ENCODE measurements at places on chromosomes 13 and 19.

DNA sequence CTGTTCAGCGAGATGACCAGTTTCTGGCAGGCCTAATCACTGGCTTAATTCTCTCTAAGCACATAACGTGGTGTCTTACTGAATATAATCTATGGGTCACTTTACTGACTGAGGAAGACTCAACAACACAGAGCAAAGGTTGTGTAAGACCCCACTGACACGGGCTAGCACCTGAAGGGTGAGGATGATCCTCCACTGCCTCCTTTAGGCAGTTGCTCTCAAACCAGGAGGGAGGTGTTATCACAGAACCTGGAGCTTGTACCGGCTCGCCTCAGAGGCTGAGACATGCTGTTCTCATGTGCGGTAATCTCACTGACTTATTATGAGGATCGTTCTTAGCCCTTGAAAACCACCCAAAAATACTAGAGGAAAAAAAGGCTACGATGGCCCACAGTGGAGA is 28.3 kb downstream of the RCBTB2 start:
- DNase-seq, result no peak

- no peak for DNase-seq
Measured at GRCh38 chr13:110186231-110186855, 120.6 kb downstream of the COL4A1 start.

GRCh38 chr19:46250076-46250735 is 20.7 kb downstream of the IGFL1 start:
- no peak for DNase-seq

DNA sequence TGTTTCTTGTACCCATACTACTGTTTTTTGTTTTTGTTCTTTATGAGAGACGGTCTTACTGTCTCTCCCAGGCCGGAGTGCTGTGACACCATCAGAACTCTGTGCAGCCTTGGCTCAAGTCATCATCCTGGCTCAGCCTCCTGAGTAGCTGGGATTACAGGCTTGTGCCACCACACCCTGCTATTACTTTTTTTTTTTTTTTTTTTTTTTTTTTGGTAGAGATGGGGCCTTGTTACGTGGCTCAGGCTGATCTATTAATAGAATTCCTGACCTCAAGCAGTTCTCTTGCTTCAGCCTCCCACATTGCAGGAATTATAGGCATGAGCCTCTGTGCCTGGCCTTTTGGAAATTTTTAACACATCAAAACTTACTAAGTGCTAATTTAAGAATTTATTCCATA is 2.9 kb upstream of the ZNF304 start:
- peak; percentile 10 for DNase-seq

DNA sequence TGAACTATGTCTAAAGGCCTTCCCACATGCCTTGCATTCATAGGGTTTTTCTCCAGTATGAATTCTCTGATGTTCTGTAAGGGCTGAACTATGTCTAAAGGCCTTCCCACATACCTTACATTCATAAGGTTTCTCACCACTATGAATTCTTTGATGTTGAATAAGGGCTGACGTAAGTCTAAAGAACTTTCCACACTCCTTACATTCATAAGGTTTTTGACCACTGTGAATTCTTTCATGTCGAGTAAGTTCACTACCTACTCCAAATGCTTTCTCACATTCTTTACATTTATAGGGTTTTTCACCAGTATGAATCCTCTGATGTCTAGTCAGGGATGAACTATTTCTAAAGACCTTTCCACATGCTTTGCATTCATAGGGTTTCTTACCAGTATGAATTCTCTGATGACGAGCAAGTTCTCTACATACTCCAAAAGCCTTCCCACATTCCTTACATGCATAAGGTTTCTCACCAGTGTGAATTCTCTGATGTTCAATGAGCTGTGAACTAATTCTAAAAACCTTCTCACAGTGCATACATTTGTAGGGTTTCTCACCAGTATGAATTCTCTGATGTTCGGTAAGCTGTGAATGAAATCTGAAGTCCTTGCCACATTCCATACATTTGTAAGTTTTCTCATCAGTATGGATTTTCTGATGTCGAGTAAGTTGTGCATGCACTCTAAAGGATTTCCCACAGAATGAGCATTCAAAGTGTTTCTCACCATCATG is 19.1 kb upstream of the ZNF260 start:
- DNase-seq, result no peak

- no peak for DNase-seq
Measured at GRCh38 chr13:54029720-54030119, 1001.1 kb downstream of the OLFM4 start.

- DNase-seq, result no peak
Measured at GRCh38 chr13:109725297-109725696, 61.1 kb downstream of the IRS2 start.

GRCh38 chr13:109819874-109820273 is 33.5 kb upstream of the IRS2 start:
- DNase-seq, result no peak

GRCh38 chr19:46670813-46671212 is 9.8 kb upstream of the DACT3 start:
- no peak for DNase-seq

DNA sequence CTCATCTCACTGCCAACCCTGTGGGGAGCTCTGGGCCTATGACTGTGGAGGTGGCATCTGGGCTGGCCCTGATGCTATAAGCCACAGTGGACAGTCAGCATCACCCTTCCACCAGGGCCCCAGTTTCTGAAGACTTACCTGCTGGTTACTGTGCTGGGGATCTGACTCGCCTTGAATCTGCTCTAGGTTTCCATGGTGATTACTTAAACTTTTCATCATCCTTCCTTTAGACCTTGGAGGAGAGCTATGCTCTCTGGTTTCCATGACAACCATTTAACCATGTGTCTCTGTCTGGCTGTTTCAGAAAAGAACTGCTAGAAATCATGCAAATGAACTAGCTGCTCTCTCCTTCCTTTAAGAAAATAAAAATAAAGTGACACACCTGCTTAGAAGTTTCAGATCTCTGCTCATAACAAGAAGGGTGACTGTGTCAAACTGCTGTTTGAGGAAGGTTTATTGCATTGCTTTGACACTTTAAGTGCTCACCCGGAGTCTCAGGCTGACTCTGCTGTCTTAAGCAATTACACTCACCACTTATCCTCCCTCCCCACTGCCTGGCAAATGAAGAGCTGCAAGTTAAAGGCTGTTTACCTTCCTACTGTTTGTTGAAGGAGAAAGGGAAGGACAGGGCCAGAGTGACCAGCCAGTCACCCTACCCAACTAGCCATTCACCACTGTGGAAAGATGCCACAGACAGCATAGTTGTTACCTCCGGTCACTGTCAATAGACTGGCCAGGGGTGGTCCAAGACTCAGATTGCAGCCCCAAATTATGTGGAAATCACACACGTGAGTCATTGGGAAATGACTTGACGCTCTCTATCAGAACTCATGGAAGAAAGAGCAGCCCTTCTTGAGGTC is 87.6 kb downstream of the HSPH1 start:
- DNase-seq, result peak; percentile 11

GRCh38 chr19:15330801-15331418 is 1.4 kb downstream of the BRD4 start:
- DNase-seq, result no peak

DNA sequence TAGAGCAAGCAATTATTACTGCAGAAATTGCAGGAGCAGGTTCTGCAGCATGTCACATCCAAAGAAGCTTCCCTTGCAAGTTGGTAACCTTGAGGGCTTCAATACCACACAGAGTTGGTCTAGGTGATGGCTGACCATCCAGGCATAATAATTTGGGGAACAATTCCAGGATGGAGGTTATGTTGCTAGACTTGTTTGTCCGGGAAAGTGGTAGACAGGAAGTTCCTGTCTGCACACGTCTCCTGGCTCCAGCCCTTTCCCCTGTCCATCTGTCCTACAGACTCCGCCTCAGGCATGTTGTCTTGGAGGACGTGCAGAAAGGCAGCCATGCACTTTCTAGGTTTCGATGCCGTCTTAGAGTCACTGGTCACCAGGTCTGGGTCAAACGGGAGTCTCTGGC is 26.0 kb downstream of the DPRX start:
- DNase-seq, result no peak

- DNase-seq, result no peak
Measured at GRCh38 chr19:13262450-13262849, 112.2 kb downstream of the IER2 start.

GRCh38 chr13:91902291-91902690 is 503.9 kb downstream of the GPC5 start:
- no peak for DNase-seq

DNA sequence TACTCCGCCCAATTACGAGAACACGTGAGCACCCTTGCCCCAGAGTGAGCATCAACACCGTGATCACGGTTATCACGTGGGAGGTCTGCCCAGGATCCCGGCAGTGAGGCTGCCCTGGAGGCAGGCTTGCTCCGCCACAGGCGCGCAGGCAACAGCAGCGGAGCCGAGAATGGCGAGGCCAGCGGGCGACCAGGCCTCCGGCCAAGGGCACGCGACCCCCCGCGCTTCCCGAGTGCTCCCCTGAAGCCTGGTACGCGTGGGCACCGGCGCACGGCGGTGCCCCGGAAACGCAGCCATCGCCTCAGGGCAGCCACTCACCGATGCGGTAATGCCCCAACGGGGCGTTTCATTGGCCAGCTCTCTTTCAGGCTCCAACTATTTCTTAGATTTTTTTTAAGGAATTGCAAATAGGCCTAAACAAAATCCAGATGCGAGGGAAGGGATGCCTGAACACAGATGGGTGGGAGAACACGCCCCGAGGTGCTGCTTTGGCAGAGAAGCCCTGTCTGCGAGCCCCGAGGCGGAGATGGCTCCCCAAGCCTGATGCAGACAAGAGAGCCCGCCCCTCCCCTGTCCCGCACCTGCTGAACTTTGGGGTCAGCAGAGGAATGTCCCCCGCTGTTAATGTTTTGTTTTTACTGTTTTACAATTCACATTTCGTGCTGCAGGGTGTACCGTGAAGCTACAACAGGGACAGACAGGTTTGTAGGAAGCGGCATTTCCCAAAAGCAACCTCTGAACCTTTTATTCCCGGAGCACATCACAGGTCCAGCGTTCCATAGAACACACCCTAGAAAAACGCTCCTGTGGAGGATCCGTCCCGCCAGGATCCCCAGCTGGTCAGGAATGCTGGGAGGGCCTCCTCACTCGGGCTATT is 132.7 kb downstream of the ZDHHC20 start:
- DNase-seq, result no peak

DNA sequence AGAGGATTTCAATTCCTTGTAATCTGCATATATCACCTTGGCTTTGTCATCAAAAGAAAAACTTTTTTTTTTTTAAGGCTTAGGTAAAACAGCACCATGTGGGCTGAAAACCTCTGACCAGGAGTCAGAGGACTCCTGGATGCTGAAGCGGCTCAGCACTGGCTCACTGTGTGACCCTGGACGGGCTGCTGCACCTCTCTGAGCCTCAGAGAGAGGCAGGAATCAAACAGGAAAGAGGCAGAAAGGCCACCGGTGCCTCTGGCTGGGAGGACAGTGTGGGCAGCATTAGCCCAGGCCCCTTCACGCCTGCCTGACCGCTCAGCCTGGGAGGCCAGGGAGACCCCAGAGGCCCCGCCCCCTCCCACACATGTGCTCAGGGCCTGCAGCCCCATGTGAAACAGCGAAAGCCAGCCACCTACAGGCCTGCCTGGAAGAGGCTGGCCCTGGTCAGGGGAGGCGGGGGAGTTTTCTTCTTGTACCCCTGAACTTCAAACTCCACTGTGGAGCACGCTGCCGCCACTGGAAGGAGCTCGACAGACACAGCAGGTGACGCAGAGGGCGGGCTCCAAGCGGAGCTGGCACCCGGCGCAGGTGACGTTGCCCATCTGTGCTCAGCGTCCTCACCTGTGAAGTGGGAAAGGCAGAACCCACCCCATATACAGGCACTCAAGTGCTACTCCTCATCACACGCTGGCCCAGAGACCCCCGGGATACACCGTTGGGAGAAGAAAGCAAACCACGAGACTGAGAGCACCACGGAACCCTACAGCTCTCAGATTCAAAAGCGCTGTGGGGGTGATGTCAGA is 39.7 kb downstream of the MLLT1 start:
- no peak for DNase-seq
